Caki2 (cell line): ENCODE measurements at places on chromosomes 7 and 10. TPM values are rescaled to one million over a fixed set of nuclear protein-coding genes. Genes with fewer than 3 reads are reported as not detected.

Gene TAF6
- total RNA-seq: 17.8 and 29.7 TPM in 2 replicates

Gene VPS41
- 19.1 and 30.3 TPM in 2 replicates for total RNA-seq

Gene MYH16
- 0.09 and 0.24 TPM in 2 replicates for total RNA-seq

Gene DPP6
- total RNA-seq: not detected in 2 replicates

Gene AKR1C8
- total RNA-seq: 4.3 TPM in 1 of 2 replicates, not detected in the other

Gene AQP1
- 0.32 TPM in 1 of 2 replicates, not detected in the other for total RNA-seq

Gene ACTR1A
- total RNA-seq: 79.3 and 94.4 TPM in 2 replicates

Gene TBX20
- not detected in 2 replicates for total RNA-seq

Gene LRRC18
- total RNA-seq: not detected in 2 replicates

Gene PRLHR
- not detected in 2 replicates for total RNA-seq

Gene NODAL
- total RNA-seq: not detected in 2 replicates

Gene RBM28
- 12.9 and 30.0 TPM in 2 replicates for total RNA-seq

Gene STK31
- not detected in 2 replicates for total RNA-seq
